ENCODE measurements at places on chromosomes 5 and 9. TPM values are rescaled to one million over a fixed set of nuclear protein-coding genes. Genes with fewer than 3 reads are reported as not detected.

Gene CYFIP2
- 4.5 TPM for total RNA-seq

Gene INSL4
- not detected for total RNA-seq

Gene DRD1
- 0.25 TPM for total RNA-seq

Gene PCDHGA8
- 0.74 TPM for total RNA-seq

Gene MAP1B
- total RNA-seq, result 50.3 TPM

Gene MPDZ
- 14.2 TPM for total RNA-seq

Gene CDH18
- 3.2 TPM for total RNA-seq

Gene KIF20A
- 131 TPM for total RNA-seq

Gene NSG2
- total RNA-seq, result not detected

Gene GMCL2
- total RNA-seq, result not detected

Gene SLCO6A1
- total RNA-seq, result not detected

DNA sequence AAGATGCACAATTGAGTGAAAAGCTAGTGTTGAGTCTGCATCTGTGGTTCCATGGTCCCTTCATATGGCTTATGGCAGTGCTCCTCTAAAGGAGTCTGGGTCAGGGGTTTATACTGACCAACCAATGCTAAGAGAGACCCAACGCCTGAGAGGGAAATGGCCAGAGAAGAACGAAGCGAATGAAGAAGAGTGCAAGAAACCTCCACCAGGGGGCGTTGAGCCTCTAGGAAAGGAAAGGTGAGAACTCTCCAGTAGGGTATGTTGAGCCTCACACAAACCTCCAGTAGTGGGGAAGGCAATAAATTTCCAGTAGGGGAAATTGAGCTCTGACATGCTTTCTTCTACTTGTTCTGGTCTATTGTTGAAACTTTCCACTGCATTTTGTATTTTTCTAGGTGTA lies 470.6 kb downstream of the PRDM9 start:
- DNase-seq, result peak; percentile 9

GRCh38 chr5:1525624-1526189 lies 1.9 kb upstream of the LPCAT1 start:
- no peak for DNase-seq

- DNase-seq, result peak; percentile 44
Measured at GRCh38 chr9:36149197-36149596, 12.7 kb downstream of the GLIPR2 start.

- DNase-seq, result no peak
Measured at GRCh38 chr9:129394061-129394885, 216.2 kb upstream of the IER5L start.

GRCh38 chr9:34206561-34206960 lies 27.7 kb downstream of the UBAP1 start:
- DNase-seq, result no peak

DNA sequence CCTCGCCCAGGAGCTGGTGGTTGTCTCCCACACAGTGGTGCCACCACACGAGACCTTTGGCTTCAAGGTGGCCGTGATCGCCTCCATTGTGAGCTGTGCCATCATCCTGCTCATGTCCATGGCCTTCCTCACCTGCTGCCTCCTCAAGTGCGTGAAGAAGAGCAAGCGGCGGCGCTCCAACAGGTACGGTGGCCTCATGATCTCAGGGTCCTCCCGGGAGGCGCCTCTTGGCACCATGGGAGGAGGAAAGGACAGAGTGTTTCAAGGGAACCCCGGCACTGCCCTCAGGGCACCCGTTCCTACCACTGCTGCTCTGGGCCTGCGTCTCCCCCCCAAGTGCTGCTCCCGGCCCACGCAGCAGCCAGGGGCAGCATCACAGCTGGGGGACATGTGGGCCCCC lies 18.2 kb upstream of the CARD19 start:
- DNase-seq, result no peak

- DNase-seq, result no peak
Measured at GRCh38 chr9:26779062-26779461, 113.5 kb downstream of the CAAP1 start.

DNA sequence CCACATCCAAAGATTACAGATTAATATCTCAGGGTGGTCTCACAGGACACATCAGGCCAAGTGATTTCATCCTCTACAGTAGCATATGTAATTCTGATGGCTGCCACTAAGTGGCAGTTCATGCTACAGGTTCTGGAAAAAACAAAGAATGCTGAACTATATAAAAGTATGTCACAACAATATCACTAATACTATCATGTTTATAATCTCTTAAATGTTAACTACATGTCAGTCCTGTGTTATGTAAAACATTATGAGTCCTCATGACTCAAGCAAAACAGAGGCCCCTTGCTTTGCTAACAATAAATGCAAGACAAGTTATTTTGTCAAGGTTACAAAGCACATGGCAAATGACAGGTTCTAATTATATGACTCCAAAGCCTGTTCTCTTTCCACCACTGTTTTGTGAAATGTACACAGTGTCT lies 233.2 kb downstream of the FBXL17 start:
- DNase-seq, result peak; percentile 29

DNA sequence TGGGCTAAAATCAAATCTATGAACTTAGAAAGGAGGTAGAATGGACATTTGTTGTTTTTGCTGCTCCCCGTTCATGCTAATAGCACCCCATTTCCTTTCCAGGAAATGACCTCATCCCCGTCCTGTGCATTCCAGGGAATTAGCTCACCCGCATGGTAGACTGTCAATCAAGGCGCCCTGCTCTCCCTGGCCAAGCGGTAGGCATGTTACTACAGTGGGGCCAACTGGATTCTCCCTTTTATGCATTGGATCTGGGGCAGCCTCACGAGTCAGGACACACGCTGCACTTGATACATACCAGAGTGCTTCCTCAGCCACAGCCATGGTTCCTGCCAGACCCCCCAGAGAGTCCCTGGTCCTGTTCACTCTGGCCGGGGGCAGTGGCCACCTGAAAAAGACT lies 111.0 kb upstream of the PTCH1 start:
- peak; percentile 14 for DNase-seq

- no peak for DNase-seq
Measured at GRCh38 chr9:78115073-78115472, 83.5 kb upstream of the GNAQ start.

- DNase-seq, result no peak
Measured at GRCh38 chr5:98121036-98121936, 652.2 kb upstream of the RGMB start.

DNA sequence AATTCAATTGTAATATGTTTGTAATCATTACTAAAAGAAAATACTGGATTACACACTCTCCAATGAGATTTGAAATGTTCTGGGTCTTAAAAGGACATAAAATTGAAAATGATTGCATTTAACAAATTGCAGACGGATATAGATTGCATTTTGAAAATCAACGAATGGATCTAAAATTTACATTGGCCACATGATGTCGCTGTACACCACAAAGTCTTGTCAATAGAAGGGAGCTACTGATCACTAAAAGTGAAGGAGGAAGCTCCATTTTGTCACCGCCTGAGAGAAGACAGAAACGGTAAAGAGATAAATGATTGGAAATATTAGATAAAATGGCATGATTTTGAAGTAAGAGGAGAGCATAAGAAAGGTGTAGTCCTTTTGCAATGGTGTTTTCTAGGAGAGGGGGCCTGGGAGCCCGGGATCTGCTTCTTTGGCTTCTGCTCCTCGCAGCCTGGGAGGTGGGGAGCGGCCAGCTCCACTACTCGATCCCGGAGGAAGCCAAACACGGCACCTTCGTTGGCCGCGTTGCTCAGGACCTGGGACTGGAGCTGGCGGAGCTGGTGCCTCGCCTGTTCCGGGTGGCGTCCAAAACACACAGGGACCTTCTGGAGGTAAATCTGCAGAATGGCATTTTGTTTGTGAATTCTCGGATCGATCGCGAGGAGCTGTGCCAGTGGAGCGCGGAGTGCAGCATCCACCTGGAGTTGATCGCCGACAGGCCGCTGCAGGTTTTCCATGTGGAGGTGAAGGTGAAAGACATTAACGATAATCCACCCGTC lies at the start of gene PCDHA1:
PCDHA1 (plus strand) TSS at position 236 of the 782 bp plus-strand sequence.
- no peak for DNase-seq

DNA sequence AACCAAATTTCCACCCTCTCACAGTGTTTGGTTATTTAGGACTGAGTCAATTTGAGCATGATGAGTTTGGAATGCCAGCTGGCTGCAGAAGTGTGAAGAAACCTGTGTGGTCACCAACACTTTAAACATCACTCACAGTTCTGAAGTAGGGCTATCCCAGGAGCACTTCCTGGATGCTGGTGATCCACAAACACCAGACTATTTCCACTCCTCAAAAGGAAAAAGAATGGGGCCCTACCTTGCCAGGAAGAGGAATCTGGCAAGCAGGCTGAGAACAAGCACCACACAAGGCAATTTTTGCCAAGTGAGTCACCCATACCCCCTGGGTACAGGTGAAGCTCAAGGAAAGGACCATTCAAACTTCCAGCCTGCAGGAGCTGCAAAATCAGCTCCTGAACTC lies 294.2 kb upstream of the PTGER4 start:
- peak; percentile 78 for DNase-seq

- DNase-seq, result no peak
Measured at GRCh38 chr9:70131296-70131695, 87.6 kb downstream of the MAMDC2 start.

DNA sequence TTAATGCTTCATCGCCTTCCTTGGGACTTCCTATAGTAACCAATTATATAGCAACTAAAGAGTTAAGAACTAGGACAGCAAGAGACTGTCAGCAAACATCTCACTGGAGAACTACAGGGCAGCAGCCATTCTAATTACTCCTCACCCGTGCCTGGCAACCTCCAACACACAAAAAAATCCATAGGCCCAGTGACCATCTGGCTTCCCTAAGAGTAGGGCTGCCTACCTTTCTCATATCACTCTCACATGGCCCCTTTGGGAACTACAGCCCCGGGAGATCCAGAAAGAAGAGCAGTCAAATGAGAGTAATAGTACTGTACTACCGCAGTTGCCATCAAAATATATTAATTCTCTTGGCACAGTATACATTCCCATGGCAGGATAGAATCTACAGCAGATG lies 5.7 kb downstream of the DCAF10 start:
- no peak for DNase-seq

GRCh38 chr9:135498381-135499126 lies 1.9 kb upstream of the MRPS2 start:
- DNase-seq, result no peak

DNA sequence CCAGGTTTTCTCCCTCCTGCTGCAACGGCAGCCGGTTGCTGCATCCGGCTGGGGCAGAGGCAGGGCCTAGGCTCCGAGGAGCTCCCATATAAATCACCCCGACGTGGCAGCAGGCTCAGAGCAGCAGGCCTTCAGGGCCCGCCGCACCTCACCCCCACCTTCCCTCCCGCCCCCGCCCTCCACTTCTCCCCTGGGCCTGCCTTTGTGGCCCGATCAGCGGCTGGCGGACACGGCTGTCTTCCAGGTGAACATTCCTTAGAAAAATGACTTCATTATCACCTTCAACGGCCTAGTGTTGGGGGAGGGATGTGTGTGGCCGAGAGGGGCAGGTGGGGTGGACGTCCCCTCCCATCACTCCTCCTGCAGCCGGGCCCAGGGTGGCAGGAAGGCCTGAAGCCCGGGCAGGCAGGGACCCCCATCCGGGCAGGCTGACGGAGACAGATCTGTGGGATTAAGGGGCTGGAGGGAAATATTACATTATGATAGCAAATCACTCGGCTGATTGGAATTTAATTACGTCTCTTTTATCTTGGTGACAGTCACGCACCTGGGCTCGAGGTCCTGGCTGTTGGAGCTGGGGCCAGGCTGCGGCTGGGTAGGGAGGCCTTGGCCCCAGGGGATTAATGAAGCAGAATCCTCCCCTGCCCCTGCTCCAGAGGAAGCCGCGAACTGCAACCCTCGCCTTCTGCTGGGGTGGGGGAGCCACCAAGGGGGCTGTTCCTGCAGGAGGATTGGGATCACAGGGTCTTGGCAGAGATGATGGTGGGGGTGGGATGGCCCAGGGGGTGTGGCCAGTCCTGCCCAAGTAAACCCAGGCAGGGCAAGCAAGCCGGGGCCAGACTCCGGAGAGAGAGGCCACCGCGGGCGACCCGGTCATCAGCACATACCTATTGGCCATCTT lies 38.4 kb upstream of the RXRA start:
- DNase-seq, result no peak

GRCh38 chr9:124353166-124353768 lies 62.0 kb downstream of the PSMB7 start:
- no peak for DNase-seq

- peak; percentile 27 for DNase-seq
Measured at GRCh38 chr5:151037561-151038411, 17.4 kb downstream of the GPX3 start.

DNA sequence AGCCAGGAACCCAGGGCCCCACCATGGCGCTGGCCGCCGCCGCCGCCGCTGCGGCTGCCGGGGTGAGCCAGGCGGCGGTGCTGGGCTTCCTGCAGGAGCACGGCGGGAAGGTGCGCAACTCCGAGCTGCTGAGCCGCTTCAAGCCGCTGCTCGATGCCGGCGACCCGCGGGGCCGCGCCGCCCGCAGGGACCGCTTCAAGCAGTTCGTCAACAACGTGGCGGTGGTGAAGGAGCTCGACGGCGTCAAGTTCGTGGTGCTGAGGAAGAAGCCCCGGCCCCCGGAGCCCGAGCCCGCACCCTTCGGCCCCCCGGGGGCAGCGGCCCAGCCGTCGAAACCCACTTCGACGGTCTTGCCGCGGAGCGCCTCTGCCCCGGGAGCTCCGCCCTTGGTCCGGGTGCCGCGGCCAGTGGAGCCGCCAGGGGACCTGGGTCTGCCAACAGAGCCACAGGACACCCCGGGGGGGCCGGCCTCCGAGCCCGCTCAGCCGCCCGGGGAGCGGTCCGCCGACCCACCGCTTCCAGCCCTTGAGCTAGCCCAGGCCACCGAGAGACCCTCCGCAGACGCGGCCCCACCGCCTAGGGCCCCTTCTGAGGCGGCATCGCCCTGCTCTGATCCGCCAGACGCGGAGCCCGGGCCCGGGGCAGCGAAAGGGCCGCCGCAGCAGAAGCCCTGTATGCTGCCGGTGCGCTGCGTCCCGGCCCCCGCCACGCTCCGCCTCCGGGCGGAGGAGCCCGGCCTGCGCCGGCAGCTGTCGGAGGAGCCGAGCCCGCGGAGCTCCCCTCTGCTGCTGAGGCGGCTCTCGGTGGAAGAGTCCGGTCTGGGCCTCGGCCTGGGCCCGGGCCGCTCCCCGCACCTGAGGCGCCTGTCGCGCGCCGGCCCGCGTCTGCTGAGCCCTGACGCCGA lies 749 bp downstream of the SOWAHA start:
- DNase-seq, result no peak

GRCh38 chr9:31590091-31590490 lies 794.4 kb upstream of the ACO1 start:
- peak; percentile 35 for DNase-seq

DNA sequence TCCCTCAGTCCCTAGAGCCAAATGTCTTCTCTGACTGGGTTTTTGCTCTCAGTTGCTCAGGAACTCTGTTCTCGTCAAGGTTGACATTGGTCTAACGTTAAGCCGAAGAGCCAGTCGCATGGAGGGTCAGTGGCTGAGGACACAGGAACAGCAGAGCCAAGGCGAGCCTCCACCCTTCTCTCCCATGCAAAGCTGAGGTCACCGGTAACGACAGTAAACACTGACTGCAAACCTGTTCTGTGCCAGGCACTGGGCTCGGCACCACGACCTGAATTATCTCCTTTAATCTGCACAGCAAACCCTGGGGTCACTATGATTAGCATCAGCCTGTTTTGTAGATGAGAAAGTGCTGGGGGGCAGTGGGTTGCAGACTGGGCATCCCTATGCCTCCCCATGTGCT lies 171.0 kb downstream of the COL23A1 start:
- DNase-seq, result no peak

All from H4 (cell line).